Activated gamma-delta T cell (primary cell): ENCODE measurements at places on chromosomes 4 and X.

DNA sequence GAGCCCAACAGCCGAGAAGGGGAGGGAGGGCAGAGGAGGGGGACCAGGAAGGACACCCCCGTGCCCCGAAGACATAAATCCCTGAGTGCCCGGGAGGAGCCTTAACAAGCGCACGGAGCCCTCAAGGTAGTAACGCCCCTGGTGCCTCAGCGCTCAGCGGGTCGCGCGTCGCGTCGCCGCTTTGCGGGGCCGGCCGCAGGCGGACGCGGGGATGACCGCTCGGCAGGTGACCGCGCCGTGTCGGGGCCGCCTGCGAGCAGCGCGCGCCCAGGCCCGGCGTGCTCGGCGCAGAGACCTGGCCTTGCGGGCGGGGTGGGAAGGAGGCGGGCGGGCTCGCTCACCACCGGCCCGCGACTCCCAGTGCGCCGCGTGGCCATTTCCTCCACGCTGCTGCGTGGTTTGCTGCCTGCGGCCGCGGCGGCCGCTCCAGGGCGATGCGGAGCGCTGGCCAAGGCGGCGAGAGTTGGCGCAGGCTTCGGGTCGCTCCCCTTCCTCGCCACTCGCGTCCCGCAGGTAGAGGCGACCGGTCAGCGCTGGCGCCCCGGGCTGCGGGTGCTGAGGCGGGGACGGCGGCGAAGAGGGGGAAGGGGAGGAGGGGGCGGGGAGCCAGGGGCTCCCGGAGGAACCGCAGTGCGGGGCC is 632 bp downstream of the CCSER1 start:
- DNase-seq = no peak

GRCh38 chrX:105821471-105822121 is 743 bp upstream of the NRK start:
- DNase-seq = no peak

GRCh38 chrX:148517176-148517575 is 16.8 kb downstream of the AFF2 start:
- no peak for DNase-seq

- no peak for DNase-seq
These were observed 90.8 kb downstream of the IRF2 start for GRCh38 chr4:184383497-184384055.

- no peak for DNase-seq
These were observed 167.1 kb downstream of the NHS start for GRCh38 chrX:17542123-17542522.

- no peak for DNase-seq
These were observed 26.3 kb downstream of the MGARP start for GRCh38 chr4:139253713-139254112.

DNA sequence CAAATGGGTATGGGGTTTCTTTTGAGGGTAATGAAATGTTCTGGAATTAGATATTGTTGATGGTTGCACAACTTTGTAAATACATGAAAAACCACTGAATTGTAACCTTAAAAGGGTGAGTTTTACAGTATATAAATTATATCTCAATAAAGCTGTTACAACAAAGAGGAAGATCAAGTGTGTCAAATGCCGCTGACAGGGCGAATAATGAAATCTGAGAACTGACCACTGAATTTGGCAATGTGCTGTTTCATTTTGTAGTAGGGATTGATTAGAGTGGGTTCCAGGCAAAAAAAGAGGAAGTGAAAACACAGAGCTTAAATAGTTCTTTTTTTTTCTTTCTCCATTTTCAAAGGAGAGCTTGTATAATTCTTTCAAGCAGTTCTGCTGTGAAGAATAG is 161.1 kb upstream of the NAP1L5 start:
- DNase-seq = no peak

DNA sequence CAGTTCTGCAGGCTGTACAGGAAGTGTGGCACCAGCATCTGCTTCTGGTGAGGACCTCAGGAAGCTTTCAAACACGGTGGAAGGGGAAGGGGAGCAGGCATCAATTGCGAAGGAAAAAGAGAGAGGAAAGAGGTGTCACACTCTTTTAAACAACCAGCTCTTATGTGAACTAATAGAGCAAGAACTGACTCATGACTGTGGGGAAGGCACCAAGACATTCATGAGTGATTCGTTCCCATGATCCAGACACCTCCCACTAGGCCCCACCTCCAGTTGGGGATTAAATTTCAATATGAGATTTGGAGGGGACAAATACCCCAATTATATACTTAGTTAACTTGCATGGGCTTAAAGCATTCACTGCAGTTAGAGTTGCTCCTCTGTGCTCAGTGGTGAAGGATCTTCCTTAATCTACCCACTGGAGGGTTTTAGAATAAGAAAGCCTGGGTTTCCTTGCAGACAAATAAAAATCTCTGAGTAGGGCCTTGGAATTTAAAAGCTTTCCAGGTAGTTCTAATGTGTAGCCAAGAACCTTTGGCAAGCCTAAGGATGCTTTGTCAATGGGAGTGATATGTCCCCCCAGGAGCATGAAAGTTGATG is 60.0 kb downstream of the SYNPO2 start:
- no peak for DNase-seq

DNA sequence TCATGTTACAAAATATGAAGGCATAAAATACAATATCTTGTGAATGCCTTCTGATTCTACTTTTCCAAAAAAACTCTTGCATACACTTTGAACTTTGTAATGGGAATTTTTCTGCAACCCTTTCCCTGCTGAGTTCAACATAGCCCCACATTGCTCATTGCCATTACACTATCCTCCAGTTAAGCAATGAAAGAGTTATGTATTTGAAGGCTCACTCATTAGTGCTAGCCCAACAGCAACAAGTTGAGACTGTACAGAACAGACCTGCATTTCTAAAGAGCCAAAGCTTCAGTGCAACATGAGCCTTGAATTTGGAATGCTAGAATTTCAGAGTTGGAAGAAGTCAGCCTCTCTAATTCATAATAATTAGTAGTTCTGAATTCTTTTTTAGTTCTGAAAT is 44.4 kb upstream of the STAG2 start:
- DNase-seq = no peak

- no peak for DNase-seq
These were observed 395.0 kb downstream of the PCDH10 start for GRCh38 chr4:133544097-133544496.
